ENCODE measurements at places on chromosomes 6 and 20.

DNA sequence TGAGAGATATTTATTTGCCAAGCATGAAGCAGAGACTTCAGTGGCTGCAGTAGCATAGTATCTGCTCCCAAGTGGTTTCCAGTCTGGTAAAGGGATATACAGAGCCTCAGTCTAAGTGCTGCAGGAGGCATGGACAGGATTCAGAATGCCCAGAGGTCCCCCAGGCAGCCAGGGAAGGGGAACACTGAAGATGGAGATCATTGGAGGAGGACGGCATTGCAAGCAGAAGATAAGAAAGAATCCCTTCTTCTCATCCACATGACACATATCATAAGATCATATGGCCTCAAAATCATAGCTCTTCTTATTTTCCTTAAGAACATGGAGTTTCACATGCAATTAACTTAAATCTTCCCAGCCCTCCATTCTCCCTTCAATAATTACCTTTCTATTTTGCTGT lies 136.1 kb downstream of the KCNQ5 start:
- no peak for DNase-seq

GRCh38 chr6:90220273-90220672 lies 76.4 kb downstream of the BACH2 start:
- no peak for DNase-seq

- DNase-seq: no peak
These were observed 227.4 kb downstream of the PHACTR1 start for GRCh38 chr6:12944001-12944400.

DNA sequence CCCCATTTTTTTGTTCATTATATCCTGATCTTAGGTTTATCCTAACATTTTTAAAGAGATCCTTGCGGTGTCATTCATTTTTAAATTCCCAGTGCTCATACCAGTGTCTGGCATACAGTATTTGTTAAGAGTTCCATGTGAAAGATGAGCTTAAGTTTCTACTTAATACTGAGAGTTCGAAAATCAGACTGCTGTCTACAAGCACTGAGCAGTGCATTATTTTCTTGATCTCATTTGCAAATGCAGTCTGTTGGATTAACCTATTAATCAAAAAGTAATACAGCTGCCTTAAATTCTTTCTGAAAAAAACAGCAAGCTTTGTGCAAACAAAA lies 663 bp downstream of the COQ3 start:
- DNase-seq: no peak

GRCh38 chr6:89371849-89372505 lies 19.5 kb upstream of the UBE2J1 start:
- no peak for DNase-seq

- DNase-seq: no peak
These were observed 2.1 kb upstream of the TMEM217 start for GRCh38 chr6:37260040-37260439.
